ENCODE measurements at places on chromosomes 3 and 15.

DNA sequence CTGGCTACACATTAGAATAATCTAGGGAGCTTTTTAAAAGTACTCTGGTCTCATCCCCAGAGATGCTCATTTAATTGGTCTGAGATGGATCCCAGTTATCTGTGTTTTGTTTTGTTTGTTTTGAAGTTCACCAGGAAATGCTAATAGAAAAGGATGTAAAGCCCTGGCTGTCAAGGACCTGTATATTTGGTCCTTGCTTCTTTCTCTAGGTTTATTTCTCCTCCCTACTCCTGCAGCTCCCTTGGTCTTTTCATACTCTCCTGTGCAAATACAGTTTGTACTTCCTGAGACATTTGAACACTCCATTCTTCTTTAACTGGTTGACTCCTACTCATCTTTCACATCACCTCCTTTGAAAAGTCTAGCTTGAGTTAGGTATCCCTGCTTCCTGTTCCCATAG lies 3.3 kb downstream of the PIK3CA start:
- no peak for DNase-seq

- no peak for DNase-seq
Measured at GRCh38 chr3:177835008-177835407, 637.7 kb upstream of the TBL1XR1 start.

DNA sequence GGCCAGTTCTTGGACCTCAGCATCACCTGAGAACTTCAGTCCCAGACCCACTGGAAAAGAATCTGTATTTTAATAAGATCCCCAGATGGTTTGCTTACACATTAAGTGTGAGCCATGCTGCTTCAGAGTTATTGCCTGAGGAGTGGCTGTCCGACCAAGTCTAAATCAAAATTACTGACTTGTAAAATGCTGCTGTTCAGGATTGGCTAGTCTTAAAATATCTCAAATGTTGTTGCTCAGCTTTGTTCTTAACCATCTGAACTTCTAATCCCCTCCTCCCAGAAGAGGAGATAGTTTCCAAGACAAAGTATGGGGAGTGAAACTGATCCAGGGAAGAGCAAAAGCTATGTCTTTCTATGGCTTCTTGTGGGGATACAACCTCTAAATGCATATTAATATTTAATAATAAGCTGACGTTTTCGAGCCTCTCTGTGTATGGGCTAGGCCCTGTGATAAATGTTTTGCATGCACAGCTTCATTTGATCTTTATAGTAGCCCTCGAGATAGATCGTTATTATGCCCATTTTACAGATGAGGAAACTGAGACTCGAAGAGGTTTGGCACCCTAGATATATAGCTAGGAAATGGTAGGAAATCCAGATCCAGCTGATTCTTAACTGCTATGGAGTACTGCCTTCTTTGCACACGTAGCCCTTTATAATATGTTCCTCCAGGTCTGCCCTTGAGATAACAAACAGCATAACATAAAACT lies 52.2 kb downstream of the DNASE1L3 start:
- DNase-seq = no peak

DNA sequence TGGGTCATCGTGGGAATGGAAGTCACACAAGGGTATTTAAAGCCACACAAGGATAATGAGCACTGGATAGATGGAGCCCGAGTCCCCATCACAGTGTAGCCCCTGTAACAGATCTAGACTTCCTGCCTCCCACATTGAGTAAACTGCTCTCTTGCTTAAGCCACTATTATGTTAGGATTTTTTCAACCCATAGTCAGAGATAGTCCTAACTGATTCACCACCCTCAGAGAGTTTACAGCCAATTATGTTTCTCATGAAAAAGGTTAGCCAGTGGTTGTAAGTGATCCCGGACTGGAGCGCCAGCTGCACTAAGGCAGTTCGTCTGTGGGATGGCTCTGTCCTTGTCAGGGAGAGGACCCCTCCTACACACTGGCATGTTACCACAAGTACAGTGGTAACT lies 77.0 kb downstream of the KLF13 start:
- DNase-seq = no peak

GRCh38 chr15:22884344-22884743 lies 45.9 kb downstream of the NIPA2 start:
- no peak for DNase-seq

GRCh38 chr3:128468791-128469527 lies 2.3 kb upstream of the DNAJB8 start:
- DNase-seq = no peak

- no peak for DNase-seq
Measured at GRCh38 chr15:50736823-50737222, 28.7 kb downstream of the SPPL2A start.

DNA sequence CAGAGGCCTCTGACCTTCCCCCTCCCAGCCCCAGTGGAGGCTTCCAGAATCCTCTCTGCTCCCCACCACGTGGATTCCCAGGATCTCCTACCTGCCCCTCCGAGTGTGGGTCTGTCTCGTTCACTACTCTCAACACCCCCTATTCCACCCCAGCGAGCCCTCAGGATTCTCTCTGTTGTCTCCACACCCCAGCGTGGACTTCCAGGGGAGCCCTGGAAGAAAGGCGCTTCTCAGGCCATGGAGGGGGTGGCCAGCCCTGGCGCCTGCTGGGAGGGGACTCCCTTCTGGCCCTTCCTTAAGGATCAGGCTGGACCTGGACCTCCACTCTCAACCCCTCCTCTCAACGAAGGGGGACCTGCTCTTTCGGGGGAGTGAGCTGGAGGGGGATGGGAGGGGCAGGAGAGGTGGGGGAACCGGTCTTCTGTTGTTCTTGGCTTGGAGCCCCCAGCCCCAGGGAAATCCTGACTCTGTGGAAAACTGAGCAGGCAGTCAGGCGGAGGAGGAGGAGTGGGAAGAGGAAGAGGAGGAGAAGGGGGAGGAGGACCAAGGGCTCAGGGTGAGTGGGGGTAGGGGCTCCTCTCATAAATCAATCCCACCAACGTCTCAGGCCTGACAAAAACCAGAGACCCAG lies 32.9 kb downstream of the EPHB3 start:
- DNase-seq = no peak

DNA sequence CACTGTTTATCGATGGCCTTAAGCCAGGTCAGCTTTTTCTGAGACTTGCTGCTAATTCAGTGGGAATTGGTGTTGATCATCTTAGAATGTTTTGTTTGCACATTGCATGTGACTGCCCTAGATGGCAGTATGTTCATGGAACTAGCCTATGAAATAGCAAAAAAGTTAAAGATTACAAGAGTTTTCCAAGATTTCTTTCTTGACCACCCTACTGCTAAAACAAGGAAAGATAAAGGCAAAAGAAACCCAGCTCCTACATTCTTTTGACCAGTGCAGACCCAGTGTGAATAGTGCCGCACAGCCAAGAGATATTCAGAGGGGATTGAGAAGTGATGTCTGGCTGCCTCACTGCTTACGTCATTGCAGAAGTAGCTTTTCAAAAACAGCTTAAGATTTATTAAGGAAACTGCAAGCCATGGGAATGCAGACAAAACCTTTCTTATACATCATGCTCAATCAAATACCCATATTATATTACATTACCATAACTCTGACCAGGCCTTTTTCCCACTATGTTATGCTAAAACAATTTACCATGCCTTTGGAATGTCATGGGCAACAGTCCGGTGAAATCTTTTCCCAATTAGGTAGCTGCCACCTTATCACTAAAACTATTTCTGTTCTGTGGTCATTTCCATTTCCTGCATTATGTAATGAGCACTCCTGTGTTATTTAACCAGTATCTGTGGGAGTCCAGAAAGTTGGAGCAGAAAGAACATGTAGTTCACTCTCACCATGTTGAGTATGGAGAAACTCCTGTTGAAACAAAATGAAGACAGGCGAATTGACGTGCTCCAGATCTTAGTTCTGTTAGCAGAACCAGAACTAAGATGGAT lies 6.0 kb downstream of the PHLDB2 start:
- no peak for DNase-seq

- DNase-seq = no peak
Measured at GRCh38 chr3:109188741-109189140, 52.2 kb downstream of the C3orf85 start.

- no peak for DNase-seq
Measured at GRCh38 chr15:67013696-67014095, 51.7 kb upstream of the SMAD3 start.

DNA sequence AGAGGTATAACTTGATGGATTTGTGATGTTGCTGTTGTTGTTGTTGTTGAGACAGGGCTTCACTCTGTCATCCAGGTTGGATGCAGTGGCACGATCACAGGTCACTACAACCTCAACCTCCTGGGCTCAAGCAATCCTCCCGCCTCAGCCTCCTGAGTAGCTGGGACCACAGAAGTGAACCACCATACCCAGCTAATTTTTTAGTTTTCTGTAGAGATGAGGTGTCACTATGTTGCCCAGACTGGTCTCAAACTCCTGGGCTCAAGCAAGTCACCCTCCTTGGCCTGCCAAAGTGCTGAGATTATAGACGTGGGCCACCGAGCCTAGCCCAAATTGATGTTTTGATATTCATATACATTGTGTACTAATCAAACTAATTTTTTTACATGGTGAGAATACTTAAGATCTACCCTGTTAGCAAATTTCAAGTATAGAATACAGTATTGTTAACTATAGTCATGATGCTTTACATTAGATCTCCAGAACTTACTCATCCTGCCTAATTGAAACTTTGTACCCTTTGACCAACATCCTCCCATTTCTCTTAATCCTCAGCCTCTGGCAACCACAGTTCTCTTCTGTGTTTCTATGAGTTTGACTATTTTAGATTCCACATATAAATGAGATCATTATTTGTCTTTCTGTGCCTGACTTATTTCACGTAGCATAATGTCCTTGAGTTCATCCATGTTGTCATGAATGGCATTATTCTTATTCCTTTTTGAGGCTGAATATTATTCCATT lies 23.2 kb downstream of the LMCD1 start:
- no peak for DNase-seq

- no peak for DNase-seq
Measured at GRCh38 chr3:126365351-126366277, 8.4 kb upstream of the KLF15 start.

GRCh38 chr3:99504258-99504657 lies 134.1 kb upstream of the COL8A1 start:
- no peak for DNase-seq

DNA sequence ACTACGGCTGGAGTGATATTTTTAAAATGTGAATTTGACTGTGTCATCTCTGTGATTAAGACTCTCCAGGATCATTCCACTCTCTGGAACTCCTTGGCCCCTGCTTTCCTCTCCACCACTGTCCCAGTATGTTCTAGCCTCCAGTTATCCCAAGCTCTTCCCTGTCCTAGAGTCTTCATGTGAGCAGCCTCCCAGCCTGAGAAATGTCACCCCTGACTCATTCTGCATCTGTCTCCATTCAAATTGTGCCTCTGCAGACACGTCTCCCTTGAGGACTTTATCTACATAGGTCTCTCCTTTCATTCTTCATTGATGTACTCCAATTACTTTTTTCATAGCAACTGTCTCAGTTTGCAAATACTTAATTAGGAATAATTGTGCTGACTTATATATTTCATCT lies 317.7 kb upstream of the ADAMTS9 start:
- no peak for DNase-seq

- DNase-seq = no peak
Measured at GRCh38 chr3:192684151-192684550, 43.2 kb downstream of the FGF12 start.

DNA sequence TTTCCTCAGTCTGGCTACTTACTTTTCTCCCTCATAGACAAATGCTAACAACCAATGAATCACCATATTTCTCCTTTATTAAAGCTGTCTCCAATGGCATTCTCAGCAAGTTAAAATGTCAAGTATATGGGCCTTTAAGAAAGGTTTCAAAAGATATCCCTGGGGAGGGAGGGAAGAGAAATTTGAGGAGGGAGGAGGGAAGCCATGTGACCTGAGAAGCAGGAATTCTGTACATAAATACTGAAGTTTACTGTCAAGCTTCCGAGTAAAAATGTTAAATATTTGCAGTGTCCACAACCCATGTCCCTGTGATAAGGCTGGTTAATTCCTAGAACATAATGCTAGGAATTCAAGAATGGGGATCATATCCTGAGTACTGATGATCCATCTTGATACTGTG lies 175.9 kb downstream of the CNTN4 start:
- DNase-seq = no peak

DNA sequence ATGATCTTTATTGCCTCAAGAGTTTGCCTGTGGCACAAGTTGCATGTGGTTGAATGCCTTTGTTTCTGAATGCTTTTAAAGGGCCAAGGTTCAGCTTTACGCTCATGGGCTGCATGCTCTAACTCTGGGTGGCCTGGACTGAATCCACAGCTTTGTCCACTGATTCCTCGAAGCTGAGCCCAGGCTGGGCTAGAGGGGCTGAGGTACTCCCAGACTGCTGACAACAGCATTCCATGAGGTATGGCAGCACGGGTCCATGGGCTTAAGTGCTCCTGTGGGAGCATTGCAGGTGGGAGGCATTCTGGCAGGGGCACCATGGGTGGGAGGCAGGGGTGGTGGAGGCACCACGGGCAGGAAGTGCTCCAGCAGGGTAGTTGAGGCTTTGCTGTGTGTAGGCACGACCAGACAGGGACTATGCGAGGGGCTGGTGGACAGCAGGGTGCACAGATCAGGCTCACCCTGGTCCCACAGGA lies 61.6 kb downstream of the GLCE start:
- DNase-seq = no peak

GRCh38 chr3:172448661-172449465 lies 607 bp upstream of the GHSR start:
- no peak for DNase-seq

- no peak for DNase-seq
Measured at GRCh38 chr3:167109746-167110145, 270.4 kb downstream of the ZBBX start.

DNA sequence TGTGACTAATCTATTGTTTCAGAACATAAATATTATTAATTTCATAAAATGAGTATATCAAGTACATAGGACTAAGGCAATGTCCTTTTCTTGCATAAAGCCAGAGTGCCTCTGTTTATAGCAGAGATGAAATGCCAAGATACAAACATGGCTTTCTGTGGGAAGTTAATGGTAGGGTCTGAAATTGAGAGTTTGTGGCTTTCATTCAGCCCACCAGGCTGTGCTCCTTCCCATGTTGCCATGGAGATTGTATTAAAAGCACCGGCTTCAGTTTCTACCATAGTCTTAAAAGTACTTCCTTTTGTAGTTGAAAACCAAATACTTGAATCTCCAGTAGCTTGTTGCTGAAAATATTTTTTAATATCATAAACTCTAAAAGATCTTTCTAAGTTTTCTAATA lies 114.0 kb downstream of the LRRC28 start:
- DNase-seq = no peak

- no peak for DNase-seq
Measured at GRCh38 chr3:24420224-24420623, 74.4 kb downstream of the THRB start.

GRCh38 chr15:25792128-25792527 lies 71.0 kb downstream of the ATP10A start:
- DNase-seq = no peak

- DNase-seq = no peak
Measured at GRCh38 chr15:74170071-74170844, 3.3 kb upstream of the ISLR start.

Data from hippocampal formation (tissue), 2 donors.